SJSA1 (cell line): ENCODE measurements at places on chromosomes 3 and 15. TPM values are rescaled to one million over a fixed set of nuclear protein-coding genes. Genes with fewer than 3 reads are reported as not detected.

DNA sequence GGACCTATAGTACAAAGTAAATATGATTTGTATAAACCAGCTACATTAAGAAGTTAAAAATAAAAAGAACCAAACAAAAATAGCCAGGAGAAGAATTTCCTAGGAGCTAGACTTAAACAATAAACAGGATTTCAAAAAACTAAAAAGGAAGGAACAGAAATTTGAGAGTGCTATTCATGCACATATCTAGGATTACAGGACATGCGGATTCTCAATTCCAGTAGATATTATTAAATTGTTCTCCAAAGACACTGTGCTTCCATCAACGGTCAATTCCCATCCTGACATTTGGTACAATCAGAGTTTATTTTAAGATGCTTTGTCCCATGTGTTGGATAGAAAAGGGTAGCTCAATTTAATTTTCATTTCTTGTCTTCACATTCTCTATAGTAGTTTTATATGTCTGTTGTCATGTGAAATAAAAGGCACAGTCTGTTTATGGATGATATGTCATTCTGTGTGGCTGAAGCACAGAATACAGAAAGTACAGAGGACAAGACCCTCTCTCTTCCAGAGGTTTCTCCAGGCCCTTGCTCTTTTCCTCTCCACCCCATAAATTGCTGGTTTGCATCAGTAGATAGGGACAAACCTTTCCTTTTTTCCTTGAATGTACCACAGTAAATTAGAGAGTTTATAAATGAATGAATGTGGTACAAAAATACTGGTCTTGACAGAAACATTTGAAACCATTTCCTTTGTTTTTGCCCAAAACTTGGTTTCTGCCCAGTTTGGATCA lies 3.5 kb downstream of the PLOD2 start:
- no peak for DNase-seq

DNA sequence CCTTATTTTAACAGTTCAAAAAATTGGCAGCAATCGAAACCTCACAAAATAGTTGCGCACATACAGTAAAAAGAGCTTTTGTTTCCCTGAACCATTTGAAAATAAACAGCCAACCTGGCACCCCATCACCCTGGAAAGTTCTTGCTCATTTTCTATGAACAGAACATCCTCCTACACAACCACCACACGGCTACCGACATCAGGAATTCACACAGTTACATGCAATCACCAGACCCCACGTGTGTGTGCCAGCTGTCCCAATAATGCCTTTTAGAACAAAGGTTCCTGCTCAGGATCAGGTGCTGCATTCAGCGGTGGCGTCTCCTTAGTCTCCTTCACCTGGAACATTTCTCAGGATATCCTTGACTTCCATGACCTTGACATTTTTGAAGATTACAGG lies 186.5 kb downstream of the KLF13 start:
- no peak for DNase-seq

- no peak for DNase-seq
Measured at GRCh38 chr3:46829699-46830208, 33.5 kb downstream of the MYL3 start.

GRCh38 chr3:16059711-16060357 lies 114.6 kb upstream of the GALNT15 start:
- no peak for DNase-seq

- DNase-seq: no peak
Measured at GRCh38 chr3:184719709-184720108, 7.8 kb upstream of the MAGEF1 start.

- no peak for DNase-seq
Measured at GRCh38 chr3:129684270-129684669, 77.8 kb upstream of the PLXND1 start.

GRCh38 chr15:74167891-74168331 lies 5.6 kb upstream of the ISLR start:
- DNase-seq: no peak

- DNase-seq: no peak
Measured at GRCh38 chr3:3241596-3241995, 62.1 kb upstream of the CRBN start.

DNA sequence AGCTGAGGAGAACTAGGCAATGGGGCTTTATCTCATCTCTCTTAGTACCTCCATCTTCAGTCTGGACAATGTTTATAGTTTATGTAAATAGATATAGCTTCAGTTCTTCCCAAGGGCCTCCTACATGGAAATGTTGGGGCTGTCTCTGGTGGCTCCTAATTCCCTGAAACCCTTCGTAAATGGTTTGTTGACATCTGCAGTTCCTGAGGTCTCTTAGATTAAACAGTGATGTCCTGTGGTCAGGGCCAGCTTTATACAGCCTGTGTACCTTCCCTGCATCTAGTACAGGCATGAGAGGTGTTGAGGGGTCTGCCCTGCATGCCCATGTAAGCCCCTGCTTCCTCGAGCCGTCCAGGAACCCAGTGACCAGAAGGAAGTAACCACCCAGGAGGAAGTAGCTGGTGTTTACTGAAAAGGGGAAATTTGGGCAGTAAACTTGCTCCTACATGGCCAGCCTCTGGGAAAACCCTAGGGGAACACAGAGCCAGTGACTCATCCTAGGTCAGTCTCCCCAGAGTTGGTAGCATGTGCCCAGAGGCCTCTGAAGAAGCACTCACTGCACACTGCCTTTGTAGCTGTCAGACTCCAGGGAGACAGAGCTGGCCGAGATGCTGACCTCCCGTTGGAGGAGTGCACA lies 4.7 kb upstream of the TBC1D2B start:
- DNase-seq: no peak

- peak; percentile 71 for DNase-seq
Measured at GRCh38 chr15:99442252-99442897, 123.4 kb upstream of the MEF2A start.

- DNase-seq: no peak
Measured at GRCh38 chr3:72331076-72331475, 517.2 kb downstream of the SHQ1 start.

DNA sequence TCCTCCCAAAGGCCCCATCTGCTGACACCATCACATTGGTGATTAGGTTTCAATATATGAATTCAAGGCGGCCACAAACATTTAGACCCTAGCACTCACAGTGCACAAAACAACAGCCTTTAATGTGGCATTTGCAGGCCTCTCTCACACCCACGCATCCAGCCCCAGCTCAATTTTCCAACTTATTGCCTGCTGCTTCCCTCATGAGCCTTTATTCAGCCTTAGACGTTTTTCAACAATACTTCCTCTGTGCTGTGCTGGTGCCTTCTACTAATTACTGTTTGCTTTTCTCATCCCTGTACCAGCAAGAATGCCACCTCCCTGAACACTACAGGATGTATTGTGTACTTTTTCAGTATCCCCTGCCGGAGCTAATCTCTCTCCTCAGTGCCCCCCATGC lies 334.6 kb downstream of the GABRB3 start:
- DNase-seq: no peak

DNA sequence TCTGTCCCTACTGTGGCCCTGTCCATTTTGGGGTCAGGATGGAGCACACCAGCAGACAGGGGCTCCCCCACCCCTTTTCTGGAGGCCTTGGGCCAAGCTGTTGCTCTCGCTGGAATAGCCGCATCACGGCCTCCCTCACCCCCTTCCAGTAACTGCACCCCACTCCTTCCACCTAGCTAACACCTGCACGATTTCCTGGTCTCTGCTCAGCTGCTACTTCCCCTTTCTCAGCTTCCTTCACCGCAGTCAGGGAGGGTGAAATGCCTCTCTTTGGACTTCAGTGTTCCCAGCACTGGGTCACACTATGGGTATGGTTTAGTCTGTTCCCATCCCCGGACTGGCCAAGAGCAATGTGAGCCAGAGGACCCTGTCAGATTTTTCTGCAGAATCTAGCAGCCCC lies 400.2 kb downstream of the MCTP2 start:
- no peak for DNase-seq

- no peak for DNase-seq
Measured at GRCh38 chr3:41489231-41489630, 289.9 kb downstream of the CTNNB1 start.

- DNase-seq: no peak
Measured at GRCh38 chr3:69585472-69585871, 153.8 kb upstream of the MITF start.

DNA sequence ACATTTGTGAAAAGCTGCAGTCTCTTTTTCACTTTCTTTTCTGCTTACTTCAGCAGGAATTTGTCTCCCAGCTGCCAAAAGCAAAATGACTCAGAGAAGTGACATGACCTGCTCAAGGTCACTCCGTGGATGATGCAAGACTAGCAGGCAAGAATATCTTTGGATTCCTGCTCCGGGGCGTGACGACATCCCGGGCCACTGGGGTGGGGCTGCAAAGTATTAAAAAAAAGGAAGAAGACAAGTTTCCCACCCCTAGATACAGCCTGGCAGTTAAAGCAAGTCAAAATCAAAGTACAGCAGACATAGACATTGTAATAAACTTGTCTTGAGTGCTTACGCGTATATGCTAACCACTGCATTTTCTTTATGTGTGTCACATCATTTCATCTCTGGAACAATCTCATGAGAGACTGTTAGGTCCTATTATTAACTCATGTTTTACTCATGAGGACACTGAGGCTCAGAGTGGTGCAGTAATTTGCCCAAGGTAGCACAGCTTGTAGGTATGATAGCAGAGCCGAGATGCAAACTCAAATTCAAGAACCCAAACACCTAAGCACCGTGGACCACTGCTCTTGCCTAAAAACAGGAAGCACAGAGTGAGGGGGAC lies 485.2 kb upstream of the PROK2 start:
- peak; percentile 74 for DNase-seq

DNA sequence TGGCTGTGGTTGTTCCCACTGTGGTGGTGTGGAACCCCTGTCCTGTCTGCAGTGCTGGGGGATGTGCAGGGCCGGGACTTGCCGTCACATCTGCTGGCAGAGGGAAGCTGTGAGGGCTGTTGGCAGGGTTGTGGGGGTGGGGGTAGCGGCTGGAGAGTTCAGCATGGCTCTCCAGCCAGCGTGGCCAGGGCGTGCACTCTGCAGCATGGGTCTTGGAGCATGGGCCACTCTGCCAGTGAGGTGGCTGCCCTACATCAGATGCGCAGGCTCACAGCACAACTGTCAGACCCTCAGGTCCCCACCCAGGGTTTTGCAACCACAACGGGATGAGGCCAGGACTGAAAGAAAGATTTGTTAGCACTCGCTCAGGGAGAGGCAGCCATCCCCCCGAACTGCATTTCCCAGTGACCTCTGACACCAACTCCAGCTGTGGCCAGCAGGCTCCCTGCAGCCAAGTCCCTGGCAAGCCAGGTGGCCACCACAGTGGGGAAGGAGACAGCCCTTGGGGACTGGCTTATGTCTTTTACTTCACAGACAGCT lies 237.7 kb upstream of the LYSMD4 start:
- no peak for DNase-seq

- peak; percentile 90 for DNase-seq
Measured at GRCh38 chr15:25783607-25784540, 79.3 kb downstream of the ATP10A start.

- no peak for DNase-seq
Measured at GRCh38 chr3:72615776-72616175, 232.5 kb downstream of the SHQ1 start.

DNA sequence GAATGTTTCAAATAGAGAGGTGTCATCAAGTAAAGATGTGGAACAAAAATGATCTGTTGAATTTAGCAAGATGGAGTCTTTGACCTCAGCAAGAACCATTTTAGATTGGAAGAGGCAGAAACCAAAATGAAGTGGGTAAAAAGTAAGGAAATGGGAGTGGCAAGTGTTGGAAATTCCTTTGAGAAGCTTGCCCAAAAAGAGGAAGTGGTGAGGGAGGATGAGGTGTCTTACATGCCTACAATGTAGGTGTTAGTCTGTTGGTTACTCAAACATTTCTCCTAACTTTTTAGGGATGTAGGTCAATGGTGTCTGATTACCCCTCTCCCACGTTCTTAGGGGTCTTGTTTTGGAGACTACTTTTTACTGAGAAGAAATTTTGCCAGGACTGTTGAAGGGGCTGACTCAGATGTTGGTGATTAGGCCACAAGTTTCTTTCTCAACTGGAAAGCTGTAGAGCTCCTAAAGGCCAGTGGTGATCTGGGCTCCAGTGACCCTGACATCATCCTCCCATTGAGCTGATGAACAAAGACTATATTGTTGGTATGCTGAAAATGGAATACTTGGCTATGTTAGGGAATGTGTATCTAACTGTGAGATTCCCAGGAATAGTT lies 5.1 kb downstream of the PPP2R3A start:
- no peak for DNase-seq

SPCS1 gene
- total RNA-seq: 94.7 and 111 TPM in 2 replicates

DPH6 gene
- 22.1 and 53.4 TPM in 2 replicates for total RNA-seq

GXYLT2 gene
- 13.3 and 18.2 TPM in 2 replicates for total RNA-seq

TMEM115 gene
- 40.6 and 51.2 TPM in 2 replicates for total RNA-seq

SCAANT1 gene
- total RNA-seq: not detected in 2 replicates

LRTM1 gene
- not detected in 2 replicates for total RNA-seq

TMOD3 gene
- 41.1 and 71.4 TPM in 2 replicates for total RNA-seq

TF gene
- not detected in 2 replicates for total RNA-seq
